Lower leg skin (tissue), 4 donors: ENCODE measurements at places on chromosomes 16 and 17.

DNA sequence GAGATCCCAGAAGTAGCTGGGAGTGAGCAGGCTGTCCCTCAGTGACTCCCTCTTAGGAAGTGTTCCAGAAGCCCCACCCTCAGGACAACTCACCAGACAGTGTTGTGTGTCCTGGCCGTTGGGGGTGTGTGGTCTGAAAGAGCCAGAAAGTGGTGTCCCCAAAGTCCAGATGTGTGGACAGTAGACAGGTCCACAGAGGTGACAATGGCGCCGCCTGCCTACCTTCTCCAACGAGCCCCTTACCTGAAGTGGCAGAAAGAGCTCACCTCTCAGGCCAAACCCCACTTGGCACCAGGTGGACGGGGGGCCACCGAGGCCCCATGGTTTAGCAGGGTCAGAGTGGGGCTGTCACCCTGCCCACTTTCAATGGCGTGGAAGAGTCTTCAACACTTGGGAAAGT is 19.9 kb downstream of the C17orf100 start:
- DNase-seq, result no peak

DNA sequence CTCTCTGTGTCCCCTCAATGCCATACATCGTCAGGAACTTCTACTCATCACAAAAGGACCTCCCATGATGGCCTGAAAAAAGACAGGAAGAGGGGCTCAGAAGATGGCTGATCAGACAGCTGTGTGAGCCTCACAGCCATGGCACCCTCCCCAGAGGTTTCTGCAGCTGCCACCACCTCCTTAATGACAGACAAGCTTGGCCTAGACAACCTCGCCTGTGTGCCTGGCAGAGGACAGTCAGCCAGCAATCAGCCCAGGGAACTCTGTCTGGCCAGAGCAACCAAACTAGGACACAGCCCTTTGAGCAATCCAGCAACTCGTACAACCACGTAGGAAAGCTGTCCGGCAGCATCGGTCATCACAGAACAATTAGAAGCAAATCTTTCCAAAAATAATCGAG is 54.2 kb upstream of the MED9 start:
- DNase-seq, result no peak

DNA sequence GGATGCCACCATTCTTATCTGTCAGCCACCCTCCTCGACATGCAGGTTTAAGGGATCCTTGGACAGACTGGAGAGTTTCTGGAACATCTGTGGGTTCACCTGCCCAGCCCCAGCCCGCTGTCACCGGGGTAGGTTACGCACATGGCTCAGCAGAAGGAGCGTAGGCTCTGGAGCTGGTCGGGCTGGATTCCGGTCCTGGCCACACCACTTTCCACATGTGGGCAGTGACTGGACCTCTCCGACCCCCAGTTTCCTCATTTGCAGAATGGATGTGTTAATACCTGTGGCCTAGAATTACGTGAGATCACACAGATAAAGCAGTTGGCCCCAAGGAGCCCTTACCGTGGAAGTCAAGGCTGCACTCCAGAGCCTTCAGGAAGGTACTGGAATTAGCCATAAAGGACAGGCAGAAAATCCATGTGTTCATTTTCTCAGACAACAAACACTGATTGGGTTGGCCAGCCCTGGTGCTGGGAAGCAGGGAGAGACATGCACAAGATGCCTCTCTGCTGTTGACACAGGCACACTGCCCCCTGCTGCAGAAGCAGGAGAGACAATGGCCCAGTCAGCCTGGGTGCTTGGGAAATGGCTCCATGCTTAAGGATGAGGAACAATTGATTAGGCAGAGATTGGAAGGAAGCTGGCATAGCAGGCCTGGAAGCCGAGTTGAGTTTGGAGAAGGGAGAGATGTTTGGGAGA is 58.8 kb downstream of the SF3B3 start:
- DNase-seq, result no peak

GRCh38 chr17:6468051-6468790 is 24.0 kb downstream of the PIMREG start:
- DNase-seq, result no peak

GRCh38 chr16:86380030-86380429 is 130.3 kb upstream of the FOXF1 start:
- no peak for DNase-seq

DNA sequence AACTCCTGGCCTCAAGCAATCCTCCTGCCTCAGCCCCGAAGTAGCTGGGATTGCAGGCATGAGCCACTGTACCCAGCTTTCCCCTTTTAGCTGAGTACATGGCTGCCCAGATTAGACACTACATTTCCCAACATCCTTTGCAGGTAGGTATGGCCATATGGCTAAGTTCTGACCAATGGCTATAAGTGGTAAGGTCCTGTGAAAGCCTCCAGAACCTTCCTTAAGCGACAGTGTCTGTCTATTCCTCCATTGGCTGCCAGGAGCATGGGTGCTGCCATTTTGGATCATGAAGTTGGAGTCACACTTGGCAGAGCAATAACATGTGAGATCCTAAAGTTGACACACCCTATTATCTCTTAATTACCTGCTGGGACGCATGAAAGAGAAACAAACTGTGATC is 24.4 kb upstream of the CRHR1 start:
- DNase-seq, result no peak

GRCh38 chr17:71709946-71710345 is 410.9 kb upstream of the SOX9 start:
- DNase-seq, result no peak

DNA sequence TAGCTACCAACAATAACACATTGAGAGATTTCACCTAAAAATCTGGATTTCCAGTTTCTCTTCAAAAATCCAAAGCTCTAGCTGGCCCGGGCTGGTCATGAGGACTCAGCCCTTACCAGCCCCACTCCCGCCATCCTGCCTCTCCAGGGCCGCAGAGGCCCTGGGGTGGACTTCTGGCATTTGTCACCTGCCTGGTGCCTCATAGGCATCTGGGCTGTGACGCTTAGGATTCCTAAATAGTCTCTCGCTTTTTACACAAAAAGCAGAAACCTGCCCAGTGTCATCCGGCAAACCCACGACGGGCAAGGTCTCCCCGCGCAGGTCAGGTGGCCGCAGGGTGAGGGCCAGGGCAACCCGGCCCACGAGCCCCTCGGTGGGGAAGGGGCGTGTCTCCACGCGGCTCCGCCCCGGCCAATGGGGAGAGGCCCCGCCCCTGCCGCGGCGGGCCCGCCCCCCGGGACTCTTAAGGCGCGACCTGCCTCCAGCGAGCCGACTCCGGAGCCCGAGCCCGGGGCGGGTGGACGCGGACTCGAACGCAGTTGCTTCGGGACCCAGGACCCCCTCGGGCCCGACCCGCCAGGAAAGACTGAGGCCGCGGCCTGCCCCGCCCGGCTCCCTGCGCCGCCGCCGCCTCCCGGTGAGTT is at the start of gene VASN:
TSS of gene VASN (plus strand) at position 492 of the 644 bp plus-strand sequence. CDS start 9,030 bp downstream, outside the sequence.
- peak; percentile 67 for DNase-seq

DNA sequence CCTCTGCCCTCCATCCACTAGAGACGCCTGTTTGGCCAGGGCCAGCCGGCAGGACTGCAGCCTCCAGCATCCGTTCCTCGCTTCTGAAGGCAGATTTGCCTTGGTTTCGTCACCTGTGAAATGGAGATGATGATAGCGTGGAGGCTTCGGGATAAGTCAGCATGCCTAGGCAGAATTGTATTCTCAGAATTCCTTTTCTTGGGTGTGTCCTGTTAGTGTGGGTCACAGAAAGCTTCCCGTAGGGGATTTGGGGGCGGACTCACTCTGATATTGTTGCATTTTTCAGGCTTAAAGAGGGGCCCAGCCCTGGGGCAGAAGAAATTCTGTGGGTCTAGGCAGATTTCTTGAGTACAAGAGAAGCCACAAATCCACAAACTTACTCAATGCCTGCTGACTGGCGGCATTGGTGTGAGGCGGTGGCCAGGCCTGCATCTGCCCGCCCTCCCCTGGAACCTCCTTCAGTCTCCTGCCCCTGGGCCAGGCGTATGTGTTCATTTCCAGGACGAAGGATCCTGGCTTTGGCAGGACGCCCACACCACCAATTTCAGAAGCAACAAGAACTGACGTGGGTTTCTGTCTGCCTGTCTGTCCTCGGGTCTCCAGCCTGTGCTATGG is 17.6 kb downstream of the CCDC42 start:
- DNase-seq, result peak; percentile 85

- no peak for DNase-seq
Measured at GRCh38 chr17:6554871-6555330, 1.5 kb downstream of the PITPNM3 start.

DNA sequence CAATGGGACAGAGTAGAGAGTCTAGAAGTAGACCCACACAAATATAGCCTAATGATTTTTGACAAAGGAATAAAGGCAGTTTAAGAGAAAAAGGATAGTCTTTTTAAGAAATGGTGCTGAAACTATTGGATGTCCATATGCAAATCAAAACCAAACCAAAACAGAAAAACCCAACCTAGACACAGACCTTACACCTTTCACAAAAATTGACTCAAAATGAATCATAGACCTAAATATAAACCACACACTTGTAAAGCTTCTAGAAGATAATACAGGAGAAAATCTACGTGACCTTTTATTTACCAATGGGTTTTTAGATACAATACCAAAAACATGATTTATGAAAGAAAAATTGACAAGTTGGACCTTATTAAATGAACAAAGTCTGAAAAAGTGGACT is 66.4 kb upstream of the MPHOSPH6 start:
- no peak for DNase-seq

GRCh38 chr17:76812263-76812662 is 55.9 kb upstream of the MGAT5B start:
- no peak for DNase-seq

GRCh38 chr17:29169806-29170591 is 10.2 kb downstream of the MYO18A start:
- DNase-seq, result no peak

- DNase-seq, result no peak
Measured at GRCh38 chr16:54812229-54812628, 118.4 kb upstream of the IRX5 start.

GRCh38 chr16:55915096-55915827 is 40.1 kb upstream of the CES5A start:
- no peak for DNase-seq

- peak; percentile 98 for DNase-seq
Measured at GRCh38 chr17:75876938-75877751, 1.2 kb downstream of the TRIM47 start.

- no peak for DNase-seq
Measured at GRCh38 chr16:31365131-31365865, 10.3 kb downstream of the ITGAX start.

GRCh38 chr17:34318474-34318873 is 761 bp upstream of the CCL8 start:
- DNase-seq, result no peak

GRCh38 chr17:42773290-42774035 is at the start of gene VPS25:
VPS25 (plus strand) TSS chr17:42773449; CDS start chr17:42773476, 27 bp downstream.
- DNase-seq, result peak; percentile 96

DNA sequence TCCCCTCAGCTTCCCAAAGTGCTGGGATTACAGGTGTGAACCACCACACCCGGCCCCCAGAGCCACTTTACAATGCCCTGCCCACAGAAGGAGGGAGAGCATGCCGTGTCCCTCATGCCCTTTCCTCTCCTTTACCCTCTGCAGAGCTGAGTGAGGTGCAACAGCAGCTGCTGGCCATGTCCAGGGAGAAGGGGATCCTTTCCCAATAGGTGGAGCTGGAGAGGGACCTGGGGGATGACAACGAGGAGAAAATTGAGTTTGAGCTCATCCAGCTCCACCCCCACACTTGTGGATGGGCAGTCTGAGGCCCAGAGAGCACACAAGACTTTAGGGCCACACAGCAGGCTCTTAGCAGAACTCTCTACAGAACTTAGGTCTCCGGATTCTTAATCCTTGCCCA is 7.9 kb upstream of the GSDMA start:
- DNase-seq, result no peak

GRCh38 chr17:77445760-77446532 is 305.2 kb downstream of the SEC14L1 start:
- DNase-seq, result no peak

GRCh38 chr17:41456204-41456603 is 11.0 kb downstream of the KRT32 start:
- no peak for DNase-seq

DNA sequence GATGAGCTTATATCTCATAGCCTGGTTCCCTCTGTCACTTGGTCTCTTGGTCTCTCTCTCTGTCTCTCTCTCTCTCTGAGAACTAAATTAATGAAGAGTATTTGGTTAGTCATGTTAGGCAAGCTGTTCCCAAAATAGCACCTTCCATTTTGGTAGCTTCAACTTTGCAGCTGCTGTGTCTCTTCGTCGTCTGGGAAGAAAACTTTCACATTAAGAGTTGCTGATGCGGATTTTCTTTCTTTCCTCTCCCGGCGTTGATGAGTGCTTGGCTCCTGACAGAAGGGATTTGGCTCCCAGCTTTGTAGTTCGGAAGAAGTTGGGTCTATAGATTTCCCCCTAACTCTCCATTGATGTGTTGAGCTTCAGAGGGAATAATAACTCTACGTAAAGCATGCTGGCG is at the start of gene RBFOX1:
TSS of gene RBFOX1 (plus strand) at position 235 of the 400 bp plus-strand sequence.
- DNase-seq, result no peak

- DNase-seq, result no peak
Measured at GRCh38 chr16:86375364-86375763, 135.0 kb upstream of the FOXF1 start.

GRCh38 chr17:82076785-82077591 is 11.4 kb upstream of the DUS1L start:
- DNase-seq, result no peak

- no peak for DNase-seq
Measured at GRCh38 chr17:72255481-72255880, 134.7 kb downstream of the SOX9 start.

GRCh38 chr17:80749611-80750010 is 205.0 kb downstream of the RPTOR start:
- no peak for DNase-seq

GRCh38 chr17:46135126-46135812 is 58.0 kb downstream of the KANSL1 start:
- DNase-seq, result no peak

DNA sequence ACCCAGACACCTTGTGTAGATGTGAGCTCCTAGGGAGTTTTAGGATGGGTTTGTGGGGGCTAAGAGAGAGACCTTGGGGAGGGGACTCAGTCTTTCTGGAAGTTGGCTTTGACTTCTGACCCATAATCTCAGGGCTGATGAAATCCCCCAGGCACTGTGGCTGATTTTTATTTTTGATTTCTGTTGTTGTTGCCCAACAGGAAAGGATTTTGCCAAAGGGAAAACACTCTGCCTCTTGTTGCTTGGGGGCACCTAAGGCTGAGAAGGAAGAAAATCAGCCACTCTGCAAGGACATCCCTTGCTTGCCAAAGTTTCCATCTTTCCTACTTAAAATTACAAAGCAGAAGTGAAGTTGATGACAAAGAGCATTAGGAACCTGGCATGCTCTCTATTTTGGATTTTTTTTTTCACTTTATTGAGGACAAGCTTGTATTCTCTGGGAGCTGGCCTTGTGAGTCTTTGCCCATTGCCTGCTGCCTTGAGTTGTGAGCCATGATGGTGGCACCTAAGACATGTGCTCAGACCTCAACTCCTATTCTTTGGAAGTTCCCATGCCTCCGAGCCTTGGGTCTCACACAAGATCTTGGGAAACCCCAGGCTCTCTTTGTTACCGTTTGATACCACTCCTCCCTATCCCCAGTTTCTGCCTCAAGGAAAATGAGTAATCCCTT is 3.2 kb upstream of the C1QTNF1 start:
- DNase-seq, result no peak

GRCh38 chr17:82153745-82154375 is 55.8 kb upstream of the FASN start:
- peak; percentile 95 for DNase-seq

GRCh38 chr16:11270602-11271162 is 1.6 kb upstream of the TNP2 start:
- no peak for DNase-seq

- DNase-seq, result peak; percentile 85
Measured at GRCh38 chr16:55703003-55704001, 47.5 kb downstream of the SLC6A2 start.

- DNase-seq, result peak; percentile 91
Measured at GRCh38 chr16:70800781-70801480, at the start of gene VAC14. VAC14 (minus strand) TSS chr16:70801158; CDS start chr16:70800900, 258 bp downstream.
